Esophagus mucosa (tissue), 1 donor: ENCODE measurements at places on chromosomes 1 and 21. TPM values are rescaled to one million over a fixed set of nuclear protein-coding genes. Genes with fewer than 3 reads are reported as not detected.

- ATAC-seq: peak; percentile 95
Observed at GRCh38 chr1:32636914-32637645, 13.3 kb downstream of the ZBTB8OS start.

DNA sequence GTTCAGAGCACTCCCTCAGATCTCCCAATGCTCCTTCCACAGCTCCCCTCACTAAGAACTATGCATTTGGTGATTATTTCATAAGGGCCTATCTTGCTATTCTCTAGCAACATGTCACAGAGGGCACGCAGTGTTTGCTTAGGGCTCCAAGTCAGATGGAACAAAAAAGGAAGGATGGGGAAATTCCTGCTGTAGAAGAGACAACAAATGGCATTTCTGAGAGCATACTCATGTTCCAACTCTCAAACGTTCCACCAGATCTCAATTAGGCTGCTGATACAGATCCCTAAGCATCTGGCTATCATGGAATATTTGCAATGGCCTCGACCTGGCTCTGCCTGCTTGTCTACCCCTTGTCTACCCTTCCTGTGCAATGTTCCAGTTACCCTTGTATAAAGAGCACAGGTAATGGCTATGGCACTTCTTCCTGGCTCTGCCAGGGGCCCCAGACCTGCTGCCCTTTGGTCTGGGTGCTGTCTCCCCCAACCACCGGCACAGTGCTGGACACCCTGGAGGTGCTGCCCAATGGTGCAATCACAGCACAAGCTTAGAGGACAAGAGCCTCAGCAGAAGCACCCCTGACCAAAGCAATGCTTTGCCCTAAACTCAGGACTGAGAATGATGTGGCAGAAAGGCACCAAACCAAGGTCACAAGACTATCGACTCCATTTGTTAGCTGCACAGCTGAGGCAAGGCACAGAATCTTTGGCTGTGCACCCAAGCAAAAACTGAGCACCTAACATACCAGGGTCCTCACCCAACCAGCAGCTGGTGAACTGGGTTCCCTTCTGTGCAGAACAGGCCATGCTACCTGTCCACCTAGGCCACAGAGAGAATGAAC, 3.6 kb downstream of the PARP1 start:
- no peak for ATAC-seq

DNA sequence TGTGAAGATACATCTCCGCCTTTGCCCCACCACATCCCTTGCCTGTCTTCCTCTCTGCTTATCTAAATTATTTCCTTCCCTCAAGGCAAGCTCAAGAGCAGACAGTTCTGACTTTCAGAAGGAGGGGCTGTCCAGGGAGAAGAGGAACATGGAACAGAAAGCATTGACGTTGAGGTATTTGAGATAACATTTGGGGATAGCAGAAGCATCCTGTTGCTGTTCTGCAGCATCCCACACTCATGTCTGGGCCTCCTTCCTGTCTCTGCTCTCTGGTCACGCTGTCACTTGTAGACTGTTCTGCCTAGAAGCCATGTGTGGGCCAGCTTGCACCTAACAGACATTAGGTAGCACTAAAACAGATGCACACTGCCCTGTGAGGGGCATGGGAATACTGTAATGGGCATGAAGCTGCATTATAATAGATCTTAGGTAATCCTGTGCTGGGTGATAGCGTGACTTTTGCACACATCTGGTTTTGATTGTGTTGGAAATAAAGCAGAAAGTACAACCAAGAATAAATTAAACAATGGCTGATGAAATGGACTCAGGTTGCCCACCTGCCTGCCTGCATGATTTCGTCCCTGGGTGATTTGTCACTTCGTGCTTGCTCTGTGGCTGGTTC, 660 bp upstream of the RD3 start:
- ATAC-seq: no peak

Gene PTGS2
- total RNA-seq: 0.80 TPM

GRCh38 chr1:16207318-16208269, 4.9 kb downstream of the ARHGEF19 start:
- ATAC-seq: no peak

Gene DVL1
- 48.5 TPM for total RNA-seq

DNA sequence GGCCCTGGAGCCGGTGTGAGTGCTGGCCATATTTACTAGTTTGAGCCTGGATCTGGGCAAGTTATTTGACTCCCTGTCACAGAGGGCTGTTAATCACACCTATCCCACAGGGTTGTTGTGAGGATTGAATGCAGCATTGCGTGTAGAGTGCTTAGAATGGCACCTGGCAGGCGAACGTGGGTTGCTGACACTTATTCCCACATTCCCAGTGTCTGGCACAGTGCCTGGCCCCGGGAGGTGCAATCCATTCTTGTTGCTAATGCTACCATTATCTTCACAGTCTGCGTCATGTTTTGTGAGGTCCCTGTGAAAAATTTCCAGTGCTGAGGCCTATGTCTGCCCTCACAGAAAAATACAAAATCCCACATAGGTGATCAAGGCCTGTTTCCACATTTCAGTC, 66.1 kb downstream of the CD2 start:
- ATAC-seq: peak; percentile 39

Gene OPRD1
- total RNA-seq: not detected

Gene HJV
- total RNA-seq: not detected

Gene LCE1E
- not detected for total RNA-seq

- peak; percentile 70 for ATAC-seq
Observed at GRCh38 chr1:153000294-153000693, 1.3 kb upstream of the SPRR3 start.

DNA sequence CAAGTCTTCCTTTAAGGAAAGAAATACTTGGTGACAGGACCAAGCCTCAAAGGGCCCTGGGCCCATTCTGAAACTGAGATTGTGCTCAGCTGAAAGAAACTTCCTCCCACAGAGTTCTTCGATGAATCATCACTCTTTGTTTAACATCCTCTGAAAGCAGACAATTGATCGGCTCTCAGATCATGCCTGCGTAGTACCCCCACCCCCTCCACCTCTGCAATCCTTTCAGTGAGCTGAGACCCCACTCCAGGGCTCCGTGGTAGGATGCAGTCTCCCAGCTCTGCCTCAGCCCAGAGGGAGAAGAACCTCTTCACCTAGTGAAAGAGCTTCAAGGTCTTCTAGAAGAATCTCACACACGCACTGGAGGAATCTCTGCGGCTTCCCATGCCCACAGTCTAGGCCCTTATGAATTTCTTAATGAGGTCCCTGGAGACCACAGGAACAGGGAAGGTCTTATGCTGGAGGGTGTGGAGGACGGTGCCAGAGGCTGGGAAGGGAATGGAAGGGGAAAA, 104.9 kb upstream of the SOD1 start:
- ATAC-seq: no peak
